ENCODE measurements at places on chromosomes 12 and 14.

DNA sequence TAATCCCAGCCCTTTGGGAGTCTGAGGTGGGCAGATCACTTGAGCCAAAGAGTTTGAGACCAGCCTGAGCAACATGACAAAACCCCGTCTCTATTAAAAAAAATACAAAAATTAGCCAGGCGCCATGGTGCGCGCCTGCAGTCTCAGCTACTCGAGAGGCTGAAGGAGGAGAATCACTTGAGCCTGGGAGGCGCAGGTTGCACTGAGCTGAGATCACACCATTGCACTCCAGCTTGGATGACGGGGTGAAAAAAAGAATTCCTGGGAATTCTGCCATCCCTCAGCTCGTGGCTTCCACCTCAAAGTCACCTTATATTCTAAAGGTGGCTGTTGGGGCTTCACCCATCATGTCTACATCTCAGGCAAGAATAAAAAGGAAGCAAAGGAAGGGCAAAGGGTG is 12.9 kb downstream of the BCL2L14 start:
- DNase-seq, result no peak

DNA sequence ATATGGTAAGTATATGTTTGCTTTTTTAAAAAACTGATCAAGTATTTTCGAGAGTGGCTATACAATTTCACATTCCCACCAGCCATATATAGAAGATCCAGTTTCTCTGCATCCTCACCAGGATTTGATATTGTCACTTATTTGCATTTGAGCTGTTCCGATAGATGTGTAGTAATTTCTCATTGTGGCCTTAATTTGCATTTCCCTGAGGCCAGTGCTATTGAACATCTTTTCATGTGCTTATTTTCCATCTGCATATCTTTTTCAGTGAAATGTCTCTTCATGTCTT is 72.9 kb upstream of the VASH1 start:
- DNase-seq, result no peak

- no peak for DNase-seq
Observed at GRCh38 chr12:110252716-110253115, 28.3 kb upstream of the ATP2A2 start.

GRCh38 chr12:114682785-114683708 is 928 bp downstream of the TBX3 start:
- DNase-seq, result no peak

DNA sequence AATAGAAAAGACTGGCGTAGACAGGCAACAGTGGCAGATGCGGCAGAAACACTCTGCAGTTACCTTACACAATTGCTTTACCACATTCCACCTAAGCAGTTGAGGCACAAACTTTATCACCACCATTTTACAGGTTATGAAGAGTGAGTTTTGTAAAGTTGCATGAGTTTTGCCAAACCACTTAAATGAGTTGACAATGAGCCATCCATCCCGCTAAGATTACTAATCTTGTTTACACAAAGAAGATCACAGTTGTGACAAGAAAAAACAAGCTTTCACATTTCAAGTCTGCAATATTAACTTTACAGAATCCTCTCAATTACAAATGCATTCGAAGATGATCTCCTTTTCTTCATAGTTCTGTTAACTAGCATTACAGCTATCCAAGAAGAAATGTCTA is 1.8 kb downstream of the TMCC3 start:
- DNase-seq, result no peak

GRCh38 chr12:13340149-13340548 is 143.6 kb downstream of the EMP1 start:
- no peak for DNase-seq

DNA sequence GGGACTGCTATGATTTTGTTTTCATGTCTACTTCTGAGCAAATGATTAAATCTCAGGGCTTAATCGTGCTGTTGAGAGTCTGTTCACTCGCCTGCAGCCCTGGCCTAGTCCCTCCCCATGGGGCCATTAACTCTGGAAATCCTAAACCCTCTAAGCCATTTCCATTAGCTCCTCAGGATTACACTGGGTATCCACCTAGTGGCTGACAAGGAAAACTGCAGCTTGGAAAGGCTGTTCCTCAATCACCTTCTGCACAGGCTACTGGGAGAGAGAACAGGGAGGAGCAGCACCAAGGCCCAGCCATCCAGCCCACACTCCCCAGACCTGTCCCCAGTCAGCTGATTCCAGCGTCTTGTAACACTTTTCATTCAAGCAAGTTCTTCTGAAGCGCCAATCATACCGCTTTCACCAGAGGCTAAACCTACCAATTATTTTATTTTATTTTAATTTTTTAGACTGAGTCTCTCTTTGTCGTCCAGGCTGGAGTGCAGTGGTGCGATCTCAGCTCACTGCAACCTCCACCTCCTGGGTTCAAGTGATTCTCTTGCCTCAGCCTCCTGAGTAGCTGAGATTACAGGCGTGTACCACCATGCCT is 48.7 kb downstream of the NEUROD4 start:
- DNase-seq, result peak; percentile 44

DNA sequence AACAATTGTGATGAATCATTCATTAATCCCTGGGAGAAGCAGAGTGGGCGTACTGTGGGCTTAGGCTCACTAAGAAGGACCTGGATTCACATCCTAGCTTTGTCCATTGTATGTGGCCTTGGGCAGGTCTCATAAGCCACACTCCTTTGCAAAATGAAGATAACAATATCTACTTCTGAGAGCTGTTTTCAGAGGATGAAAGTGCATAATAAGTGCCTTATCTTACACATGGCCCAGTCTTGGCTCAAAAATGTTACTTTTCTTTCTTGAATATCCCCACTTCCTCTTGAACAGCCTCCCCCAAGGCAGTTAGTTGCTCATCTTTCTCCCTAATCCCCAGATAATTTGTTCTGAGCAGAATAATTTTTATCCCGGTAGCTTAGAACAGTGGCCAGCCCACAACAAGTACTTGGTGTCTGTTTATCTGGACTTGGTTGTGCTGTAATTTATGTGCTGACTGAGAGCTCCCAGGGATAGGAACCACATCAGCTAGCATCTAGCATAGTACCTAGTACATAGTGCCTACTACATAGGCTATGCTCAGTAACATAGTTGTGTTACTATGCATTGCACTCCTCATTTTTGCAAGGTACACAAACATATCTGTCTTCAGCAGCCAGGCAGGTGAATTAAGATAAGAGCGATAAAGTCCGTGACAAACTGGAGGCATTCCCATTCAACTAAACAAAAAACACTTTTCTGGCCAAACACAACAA is 61.7 kb upstream of the NUDT4 start:
- DNase-seq, result no peak

GRCh38 chr12:65859519-65859918 is 35.2 kb downstream of the HMGA2 start:
- DNase-seq, result no peak

DNA sequence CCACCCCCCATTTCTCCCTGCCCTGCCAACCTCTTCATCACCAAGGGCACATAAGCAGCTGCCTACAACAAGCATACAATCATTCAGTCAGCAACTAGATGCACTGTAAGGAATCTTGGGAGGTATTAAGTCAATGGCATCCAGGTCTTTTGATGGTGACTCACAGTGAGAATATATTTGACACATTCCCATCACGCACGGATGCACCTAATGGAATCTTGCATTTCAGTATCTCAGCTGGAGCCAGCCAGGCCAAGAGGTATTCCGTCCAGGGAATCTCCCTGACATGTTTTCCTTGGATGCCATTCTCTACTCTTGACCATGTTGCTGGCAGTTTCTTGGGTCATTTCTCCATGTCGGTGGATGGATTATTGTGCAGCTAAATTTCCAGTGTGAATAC is 73.9 kb upstream of the CAPRIN2 start:
- DNase-seq, result no peak

DNA sequence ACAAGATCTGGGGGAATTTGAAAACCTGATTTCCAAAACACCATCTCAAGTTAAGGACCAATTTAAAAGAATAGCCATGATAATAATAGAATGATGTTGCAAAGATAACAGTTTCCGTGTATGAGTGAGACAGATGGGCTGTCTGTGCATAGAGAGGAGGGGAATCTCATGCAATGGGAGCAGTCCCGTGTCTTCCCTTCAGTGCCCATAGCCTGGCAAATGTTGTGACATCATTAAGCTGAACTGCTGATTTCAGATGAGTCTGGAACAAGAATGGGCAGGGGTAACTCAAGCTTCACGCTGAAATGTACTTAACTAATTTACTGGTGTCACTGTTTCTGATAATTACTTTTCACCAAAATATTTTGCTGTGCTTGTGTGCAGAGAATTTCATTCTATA is 454.0 kb downstream of the FOXG1 start:
- DNase-seq, result no peak

- DNase-seq, result no peak
Observed at GRCh38 chr12:112091563-112091962, 17.0 kb downstream of the NAA25 start.

GRCh38 chr12:104896146-104896545 is 61.9 kb downstream of the SLC41A2 start:
- no peak for DNase-seq

- no peak for DNase-seq
Observed at GRCh38 chr12:124620606-124621295, 53.3 kb upstream of the NCOR2 start.

- DNase-seq, result no peak
Observed at GRCh38 chr12:9719790-9720189, 13.1 kb downstream of the CLECL1 start.

DNA sequence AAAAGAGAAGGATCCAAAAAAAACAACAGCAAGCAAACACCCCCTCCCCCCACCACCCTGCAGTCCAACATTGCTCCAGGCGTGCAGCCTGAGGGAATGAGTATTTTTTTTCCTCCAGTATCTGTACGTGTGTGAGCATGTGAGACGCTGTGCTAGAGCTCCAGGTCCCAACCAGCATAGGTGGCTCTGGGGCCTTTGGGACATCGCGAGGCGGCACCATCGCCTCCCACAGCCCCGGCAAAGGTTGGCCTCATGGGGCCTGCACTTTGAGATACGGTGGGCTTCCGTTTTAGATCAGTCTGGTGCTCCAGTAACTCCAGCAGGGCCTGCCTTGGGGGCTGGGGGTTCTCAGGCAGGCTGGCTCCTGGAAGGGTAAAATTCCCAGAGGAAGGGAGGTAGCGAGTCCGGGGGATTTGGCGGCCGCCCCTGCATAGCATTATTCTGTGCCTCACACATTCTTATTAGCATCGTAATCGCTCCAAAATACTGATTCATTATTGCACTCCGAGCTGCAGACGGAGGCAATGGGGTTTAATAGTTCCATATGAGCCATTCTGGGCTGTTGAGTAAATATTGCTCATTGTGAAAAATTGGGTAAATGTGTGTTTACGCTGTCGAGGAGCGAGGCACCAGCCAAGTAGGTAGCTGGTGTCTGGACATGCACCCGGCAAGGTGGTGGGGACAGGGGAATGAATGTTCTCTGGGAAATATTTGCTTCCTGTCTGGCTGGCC is 143.1 kb upstream of the MYL2 start:
- DNase-seq, result no peak

- no peak for DNase-seq
Observed at GRCh38 chr14:105056303-105056831, 8.9 kb downstream of the GPR132 start.

DNA sequence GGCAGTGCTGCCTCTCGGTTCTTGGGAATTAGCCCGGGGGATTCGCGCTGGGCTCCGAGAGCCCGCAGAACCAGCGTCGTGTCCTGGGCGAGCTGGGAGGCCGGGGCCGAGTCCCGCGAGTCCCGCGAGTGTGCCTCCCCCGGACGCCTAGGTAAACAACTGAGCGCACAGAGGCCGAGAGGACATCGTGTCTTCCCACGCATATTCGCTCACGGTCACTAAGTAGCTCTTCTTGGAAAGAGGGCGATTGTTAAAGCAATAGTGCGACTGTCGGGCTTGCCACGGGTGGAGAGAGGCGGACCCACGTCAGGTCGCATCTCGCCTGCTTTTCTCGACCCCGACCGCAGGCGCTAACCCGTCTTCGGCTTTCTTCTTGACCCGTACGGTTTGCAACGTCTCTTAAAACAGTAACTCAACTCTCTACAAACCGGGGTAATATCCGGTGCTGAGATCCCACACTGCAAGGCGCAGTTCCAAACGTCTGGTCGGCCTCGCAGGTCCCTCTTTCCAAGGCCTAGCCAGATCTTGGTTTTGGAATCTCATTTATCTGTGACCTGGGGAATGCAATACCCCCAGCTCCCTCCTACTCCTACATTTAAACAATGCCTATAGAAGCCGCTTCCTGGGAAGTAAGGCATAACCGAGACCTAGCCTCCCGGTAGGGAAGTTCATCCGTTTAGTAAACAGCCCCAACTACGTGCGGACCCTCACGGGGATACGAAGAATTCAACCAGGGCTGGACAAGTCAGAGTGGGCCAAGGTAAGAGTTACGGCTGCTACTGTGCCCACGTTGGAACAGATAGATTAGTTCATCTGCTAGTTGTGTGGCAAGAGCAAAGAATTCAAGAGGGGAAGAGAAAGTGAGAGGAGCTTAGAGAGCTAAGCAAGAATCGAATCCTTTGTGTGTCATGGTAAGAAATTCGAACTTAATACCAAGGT is 736 bp upstream of the PHLDA1 start:
- peak; percentile 70 for DNase-seq

DNA sequence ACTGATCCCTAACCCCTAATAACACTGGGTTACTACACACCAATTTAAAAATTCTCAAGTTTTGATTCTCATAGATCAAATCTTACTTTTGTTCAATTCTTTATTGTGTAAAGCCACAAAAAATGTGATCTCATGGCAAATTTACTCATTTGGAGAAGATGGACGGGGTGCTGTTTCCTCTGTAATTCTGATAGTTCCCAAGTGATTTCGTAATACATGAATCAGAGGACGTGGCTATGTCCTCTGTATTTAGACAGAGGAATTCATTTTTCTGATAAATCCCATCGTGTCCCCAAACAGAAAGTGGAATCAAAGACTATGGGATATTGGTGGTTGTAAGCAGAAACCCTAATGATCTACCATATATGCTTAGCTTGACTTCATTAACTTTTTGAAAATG is 76.6 kb upstream of the GNG2 start:
- no peak for DNase-seq

DNA sequence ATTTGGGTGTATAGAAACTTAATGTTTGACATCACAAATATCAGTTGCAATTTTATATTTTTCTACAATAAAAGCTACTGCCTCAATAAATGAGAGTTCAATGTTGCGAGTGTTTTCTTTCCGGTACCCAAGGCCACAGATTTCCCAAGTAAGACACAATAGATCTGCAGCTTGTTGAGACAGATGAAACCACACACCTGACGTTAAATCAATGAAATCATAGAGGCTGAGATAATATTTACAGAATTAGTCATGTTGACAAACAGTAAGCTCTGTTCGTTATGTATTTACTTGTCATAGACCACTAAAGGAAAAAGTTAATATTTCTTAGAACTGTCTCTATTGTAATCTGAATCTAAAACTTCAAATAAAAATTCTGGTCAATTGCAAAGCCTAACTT is 49.2 kb upstream of the PTHLH start:
- no peak for DNase-seq

- DNase-seq, result no peak
Observed at GRCh38 chr12:125888921-125889320, 823.7 kb downstream of the AACS start.

DNA sequence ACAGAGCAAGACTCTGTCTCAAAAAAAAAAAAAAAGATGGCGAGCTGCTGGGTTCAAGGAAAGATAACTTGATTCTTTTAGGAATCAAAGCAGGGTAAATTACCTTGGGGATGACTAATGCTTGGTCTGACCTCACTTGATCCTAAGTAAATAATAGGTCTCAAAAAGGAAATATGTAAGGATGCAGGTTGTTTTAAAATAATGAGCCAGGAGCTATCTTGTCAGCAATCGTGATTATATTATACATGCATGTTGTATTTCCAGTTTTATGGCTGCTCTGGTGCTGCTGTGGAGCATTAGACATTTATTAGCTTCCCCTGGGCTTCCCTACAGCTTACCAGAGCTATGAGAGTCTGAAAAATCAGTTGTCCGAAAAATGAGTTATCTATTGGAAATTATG is 2.6 kb downstream of the EIF2B2 start:
- no peak for DNase-seq

GRCh38 chr12:58916921-58917511 is 3.3 kb downstream of the LRIG3 start:
- no peak for DNase-seq
